ENCODE measurements at places on chromosomes 6 and 20.

DNA sequence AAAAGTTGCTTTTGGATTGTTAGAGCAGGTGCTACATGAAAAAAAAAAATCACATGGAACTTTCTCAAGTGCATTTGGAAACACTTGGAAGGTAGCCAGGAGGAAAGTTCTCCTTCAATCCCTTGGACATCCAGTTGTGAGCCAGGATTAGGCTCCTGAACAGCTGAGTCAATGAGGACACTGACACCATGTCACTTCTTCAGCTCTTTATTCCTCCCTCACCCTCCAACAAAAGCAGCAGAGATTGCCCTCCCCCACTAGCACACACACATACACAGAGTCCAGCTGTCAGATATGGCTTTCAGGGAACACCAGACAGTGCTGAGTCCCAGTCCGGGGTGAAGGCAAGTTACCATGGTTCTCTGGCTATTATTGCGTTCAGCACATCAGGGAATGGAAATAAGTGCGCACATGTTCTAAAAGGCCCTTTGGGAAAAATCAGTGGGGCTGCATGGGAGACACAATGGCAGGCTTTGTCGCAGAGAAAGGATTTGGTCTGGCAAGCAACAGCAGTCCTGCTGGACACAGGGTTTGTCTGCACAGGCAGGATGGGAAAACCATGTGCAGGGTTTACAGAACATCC lies 124.7 kb upstream of the MARCKS start:
- no peak for DNase-seq

DNA sequence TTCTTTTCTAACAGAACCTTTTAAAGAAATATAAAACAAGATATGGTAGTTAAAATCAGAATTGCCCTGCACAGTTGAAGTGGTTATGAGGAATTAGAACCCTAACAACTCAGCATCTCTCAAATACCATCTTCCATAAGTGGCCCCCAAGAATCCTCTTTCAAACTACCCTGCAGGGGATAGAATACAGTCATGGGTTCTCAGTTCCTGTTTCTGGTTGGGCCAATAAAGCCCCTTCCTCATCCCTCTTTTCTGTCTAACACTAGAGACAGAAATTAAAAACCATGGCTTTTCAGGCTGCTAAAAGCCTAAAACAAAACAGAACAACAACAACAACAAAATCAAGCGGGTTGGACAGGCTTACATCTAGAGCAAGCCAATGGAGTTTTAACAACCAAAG lies 6.7 kb upstream of the LCA5 start:
- no peak for DNase-seq

DNA sequence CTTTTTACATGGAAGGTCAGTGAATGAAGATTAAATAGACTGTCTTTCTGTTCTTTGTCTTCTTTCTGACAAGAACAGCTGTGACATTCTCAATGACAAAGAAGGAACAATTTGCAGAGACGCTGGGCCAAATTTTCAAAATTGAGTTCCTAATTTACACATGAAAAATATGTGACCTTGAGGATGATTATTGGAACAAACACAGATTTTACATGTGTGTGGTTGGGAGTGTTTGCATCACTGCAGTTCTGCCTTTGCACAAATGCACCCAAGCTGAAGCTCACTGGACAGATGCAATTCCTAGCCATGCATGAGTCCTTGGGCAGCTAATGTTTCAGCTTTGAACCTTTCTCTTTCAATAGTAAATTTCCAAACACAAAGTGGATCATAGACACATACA lies 350.8 kb downstream of the QKI start:
- no peak for DNase-seq

DNA sequence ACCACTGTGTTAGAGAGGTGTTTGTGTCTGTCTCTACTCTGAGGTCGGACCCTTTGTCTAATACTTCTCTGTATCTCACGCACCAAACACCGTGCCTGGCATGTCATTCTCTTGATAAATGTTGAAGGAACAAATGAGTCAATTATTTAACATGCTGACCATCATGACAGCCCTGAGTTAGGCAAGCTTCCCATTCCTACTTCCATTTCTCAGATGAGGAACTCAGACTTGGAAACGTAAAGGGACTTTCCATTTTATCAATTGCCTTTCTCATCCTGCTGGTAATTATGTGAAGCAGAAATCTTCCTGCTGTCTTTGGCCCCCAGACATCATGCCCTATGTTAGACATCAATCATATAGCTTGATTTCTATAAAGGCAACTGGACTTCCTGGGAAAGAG lies 227.0 kb upstream of the ECI2 start:
- no peak for DNase-seq

DNA sequence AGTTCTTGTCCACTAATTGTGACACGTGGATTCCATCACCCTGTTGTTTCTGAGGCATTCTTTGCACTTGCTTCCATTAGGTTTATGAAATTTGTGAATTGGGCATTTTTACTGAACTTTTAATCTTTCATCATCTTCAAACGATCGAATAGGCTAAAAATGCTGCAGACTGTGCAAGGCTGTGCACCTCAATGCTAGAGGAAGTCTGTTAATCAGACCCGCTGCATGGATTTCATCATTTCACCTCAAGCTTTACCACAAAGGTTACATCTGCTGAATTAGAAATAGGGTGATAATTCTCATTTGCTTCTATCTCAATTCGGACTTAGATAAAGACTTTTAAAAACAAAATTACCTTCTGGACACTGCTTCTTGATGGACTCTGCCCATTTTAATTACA lies 27.8 kb upstream of the F13A1 start:
- no peak for DNase-seq

- no peak for DNase-seq
Measured at GRCh38 chr6:137690034-137690433, 177.0 kb upstream of the TNFAIP3 start.

- DNase-seq = no peak
Measured at GRCh38 chr20:61682996-61683681, 382.5 kb downstream of the TAF4 start.

DNA sequence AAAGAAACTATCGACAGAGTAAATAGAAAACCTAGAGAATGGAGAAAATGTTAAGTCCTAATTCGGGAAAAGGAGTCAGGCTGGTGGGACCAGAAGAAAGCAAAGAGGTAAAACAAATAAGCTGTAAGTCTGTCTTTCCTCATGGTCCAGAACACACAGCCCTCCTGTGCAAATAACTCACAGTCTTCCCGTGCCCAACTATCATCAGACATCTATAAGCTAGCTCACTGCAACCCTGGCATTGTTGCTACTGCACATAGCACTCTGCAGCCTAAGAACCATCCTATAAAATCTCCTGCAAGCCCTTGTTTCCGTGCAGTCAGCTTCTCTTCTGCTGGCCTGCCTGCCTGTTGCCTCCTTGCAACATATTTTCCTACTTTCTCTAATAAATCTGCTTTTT lies 17.4 kb downstream of the HLA-DRA start:
- no peak for DNase-seq

- no peak for DNase-seq
Measured at GRCh38 chr20:51505566-51505965, 37.0 kb downstream of the NFATC2 start.

- no peak for DNase-seq
Measured at GRCh38 chr6:13676551-13677156, 35.0 kb downstream of the RANBP9 start.

GRCh38 chr6:4812068-4812467 lies 35.9 kb downstream of the CDYL start:
- no peak for DNase-seq

DNA sequence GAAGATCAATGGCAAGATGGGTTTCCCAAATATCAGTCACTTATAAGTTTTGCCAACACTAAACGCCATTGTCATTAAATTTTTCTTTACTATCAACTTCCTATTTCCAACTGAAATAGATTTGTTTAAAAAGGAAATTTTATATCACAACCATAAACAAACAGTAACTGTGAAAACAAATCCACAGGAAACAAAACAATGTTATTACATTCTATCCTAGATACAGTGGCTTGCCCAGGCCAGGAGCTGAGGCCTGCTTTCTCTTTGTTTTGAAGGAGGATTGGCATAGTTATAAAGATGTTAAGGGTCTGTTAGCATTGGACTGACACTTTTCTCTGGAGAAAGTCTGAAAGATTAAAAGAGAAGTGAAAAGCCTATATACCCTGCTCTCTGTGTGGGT lies 24.9 kb downstream of the PPP1R16B start:
- DNase-seq = no peak

GRCh38 chr6:51654647-51655046 lies 432.8 kb downstream of the PKHD1 start:
- no peak for DNase-seq

- DNase-seq = no peak
Measured at GRCh38 chr6:75422024-75422639, 71.5 kb downstream of the FILIP1 start.

GRCh38 chr6:5569491-5569890 lies 308.2 kb downstream of the FARS2 start:
- DNase-seq = no peak

GRCh38 chr6:162974685-162975084 lies 246.9 kb downstream of the PACRG start:
- no peak for DNase-seq

GRCh38 chr6:89680150-89680549 lies 41.6 kb upstream of the LYRM2 start:
- no peak for DNase-seq

DNA sequence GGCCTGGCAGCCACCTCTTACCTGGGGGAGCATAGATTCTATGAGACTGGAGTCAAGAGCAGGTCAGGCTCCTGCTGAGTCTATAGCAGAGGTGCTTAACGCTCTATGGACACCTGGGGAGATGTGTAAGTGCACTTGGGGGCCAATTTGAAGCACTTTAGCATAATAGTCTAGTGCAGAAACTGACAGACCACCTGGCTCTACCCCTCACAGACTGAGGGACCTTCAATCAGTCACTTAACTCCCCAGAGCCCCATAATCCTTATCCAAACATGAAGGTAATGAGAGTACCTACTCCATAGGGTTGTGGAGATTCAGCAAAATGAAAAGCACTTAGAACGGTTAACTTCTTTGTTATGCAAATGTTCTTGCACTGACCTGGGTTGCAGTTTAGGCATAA lies 87.3 kb upstream of the SLC22A16 start:
- no peak for DNase-seq

DNA sequence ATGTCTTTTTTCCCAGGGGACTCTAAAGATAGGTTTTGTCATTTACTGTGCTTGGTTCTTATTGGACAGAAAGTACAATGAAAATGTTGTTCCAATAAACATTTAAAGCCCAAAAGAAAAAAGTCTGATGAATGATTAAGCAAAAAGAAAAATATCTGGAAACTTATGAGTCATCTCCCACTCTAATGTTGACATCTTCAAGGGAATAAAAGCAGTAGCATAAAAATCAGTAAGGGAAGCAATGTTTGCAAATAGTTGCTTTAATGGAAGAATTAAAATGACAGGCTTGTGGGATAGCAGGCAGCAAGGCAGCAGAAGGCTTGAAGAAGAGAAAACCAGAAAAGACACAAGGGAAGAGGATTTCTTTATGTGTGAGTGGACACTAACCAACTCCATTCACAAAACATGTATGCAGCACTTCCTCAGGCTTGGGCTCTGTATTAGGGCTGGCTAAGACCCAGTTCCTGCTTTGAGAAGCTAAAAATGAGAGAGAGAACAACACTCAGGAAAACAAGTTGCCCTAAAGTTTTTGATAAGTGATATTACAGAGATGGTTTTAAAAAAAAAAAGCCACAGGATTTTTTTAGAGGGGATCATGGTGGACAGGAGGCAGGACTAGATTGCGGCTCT lies 263.2 kb upstream of the NT5E start:
- DNase-seq = no peak

DNA sequence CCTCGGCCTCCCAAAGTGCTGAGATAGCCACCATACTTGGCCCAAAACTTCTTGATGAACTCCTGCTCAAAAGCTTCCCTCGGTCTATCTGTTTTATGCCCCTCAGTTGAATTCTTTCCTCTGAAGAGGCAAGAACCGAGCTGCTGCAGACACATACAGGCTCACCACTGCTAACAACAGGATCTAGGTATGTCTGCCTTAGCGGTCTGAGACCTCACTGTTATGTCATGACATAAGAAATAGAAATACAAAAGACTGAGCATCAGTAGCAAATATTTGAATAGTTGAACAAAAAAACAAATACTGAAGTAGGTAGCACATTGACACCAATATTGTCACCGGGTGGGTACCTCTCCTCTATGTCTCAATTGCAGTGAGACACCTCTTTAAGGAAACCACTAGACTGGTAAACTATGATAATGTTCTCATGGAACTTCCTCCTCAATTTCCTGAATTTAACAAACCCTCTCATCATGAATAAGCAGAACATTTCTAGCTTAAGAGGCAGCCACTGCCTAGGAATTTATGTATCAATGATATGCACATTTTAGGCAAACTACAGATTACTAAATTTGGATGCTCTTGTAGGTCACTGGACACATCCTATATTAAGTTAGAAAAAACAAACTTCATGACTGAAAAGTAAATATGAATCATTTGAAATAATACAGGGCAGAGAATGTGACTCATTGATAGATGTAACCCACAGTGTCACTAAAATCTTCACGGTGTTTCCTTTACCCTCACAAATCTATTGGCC lies 9.4 kb upstream of the STXBP5 start:
- no peak for DNase-seq

DNA sequence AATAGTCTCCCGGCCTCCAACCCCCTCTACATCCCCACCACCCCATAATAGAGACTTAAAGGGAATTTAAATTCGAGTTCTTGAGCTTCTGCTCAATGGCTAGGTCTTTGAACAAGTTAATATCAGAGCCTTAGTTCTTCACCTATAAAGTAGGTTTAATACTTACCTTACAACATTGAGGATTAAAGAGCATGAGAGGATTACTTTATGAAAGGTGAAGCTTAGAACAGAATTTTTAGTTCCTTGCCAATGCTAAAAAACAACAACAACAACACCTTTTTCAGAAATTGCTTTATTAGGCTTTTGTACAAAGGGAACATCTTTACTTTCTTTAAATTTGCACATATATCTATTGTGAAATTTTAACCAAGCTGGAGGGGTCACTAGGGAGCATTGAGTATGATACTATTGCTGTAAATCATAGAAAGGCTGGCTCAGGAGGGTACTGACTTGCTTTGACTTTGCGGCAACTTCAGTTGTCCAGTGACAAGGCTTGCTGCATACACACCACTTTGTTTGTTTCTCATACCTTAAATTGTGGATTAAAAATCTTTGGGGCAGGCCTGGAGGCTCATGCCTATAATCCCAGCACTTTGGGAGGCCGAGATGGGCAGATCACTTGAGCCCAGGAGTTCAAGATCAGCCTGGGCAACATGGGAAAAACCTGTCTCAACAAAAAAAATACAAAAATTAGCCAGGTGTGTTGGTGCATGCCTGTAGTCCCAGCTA lies 9.7 kb downstream of the TOP1 start:
- no peak for DNase-seq

- no peak for DNase-seq
Measured at GRCh38 chr6:149615805-149616204, 32.7 kb downstream of the KATNA1 start.

Measured in NCI-H2081 treated with DMSO at 0.1 percent for 48 hours (cell line).